NCI-H1930 (cell line): ENCODE measurements at places on chromosomes 1 and 21.

DNA sequence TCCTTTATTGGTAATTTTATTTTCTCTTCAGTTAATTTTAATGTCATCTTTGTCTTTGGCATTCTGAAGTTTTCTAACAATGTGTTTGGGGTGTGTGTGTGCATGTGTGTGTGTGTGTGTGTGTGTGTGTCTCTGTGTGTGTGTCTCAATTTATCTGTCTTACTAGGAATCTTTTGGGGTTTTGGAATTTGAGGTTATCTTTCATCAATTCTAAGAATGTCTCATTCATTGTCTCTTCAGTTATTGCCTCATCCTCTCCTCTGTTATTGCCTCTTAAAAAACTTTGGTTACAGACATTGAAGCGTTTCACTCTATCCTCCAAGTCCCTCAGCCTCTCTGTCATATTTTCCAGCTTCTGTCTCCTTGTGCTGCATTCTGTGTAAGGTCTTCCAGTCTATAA lies 18.1 kb upstream of the SAMD13 start:
- no peak for DNase-seq

- no peak for DNase-seq
These were observed 331.9 kb downstream of the AJAP1 start for GRCh38 chr1:4986306-4986705.

DNA sequence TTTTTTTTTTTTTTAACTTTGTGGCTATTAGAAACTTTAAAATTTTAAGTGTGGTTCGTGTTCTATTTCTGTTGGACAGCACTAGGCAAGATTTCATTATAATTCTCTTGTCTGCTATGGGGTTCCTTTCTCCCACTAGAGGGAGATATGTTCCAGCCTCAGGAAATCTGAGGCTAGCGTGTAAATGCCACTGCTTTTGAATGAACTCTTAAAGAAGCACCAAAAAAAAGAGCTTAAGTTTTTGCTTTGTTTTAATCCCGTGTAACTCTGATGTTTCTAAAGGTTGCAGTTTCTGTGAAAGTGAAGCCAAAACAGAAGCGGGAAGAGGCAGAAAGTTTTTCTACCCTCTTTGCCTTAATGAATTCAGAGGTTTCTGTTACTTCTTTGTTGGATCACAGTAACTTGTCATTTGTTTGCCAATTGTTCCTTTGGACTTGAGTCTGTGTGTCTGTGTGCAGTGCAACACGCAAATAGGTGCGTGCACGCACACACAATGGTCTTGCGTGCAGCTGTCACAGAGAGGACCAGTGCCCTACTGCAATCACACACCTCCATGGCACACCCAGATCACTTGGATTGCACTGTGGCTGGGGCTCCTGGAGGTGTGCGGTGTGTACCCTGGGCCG lies 32.3 kb downstream of the HHAT start:
- DNase-seq, result no peak

- no peak for DNase-seq
These were observed 1.1 kb downstream of the ADGRL2 start for GRCh38 chr1:81801651-81802456.

- DNase-seq, result no peak
These were observed 94.4 kb downstream of the SLC45A1 start for GRCh38 chr1:8412183-8412831.
